ENCODE measurements at places on chromosomes 16 and 17.

- DNase-seq, result no peak
Observed at GRCh38 chr17:38539386-38539785, 66.4 kb downstream of the SRCIN1 start.

DNA sequence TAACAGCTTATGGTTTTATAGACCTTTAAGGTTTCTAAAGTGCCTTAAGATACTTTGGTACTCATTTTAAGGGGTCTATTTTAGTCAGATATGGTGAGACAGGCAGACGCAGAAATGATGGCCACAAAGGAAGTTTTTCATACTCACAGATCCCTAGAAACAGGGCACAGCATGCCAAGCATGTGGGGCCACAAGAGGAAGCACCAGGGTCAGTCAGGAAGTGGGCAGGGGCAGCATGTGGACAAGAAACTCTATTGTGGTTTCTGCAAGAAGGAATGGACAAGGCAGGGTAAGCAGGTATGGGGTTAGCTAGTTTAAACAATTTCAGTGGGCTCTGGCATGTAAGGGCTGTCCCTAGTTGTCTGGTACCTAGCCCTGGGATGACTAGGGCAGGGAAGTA is 8.5 kb downstream of the EFCAB3 start:
- DNase-seq, result no peak

DNA sequence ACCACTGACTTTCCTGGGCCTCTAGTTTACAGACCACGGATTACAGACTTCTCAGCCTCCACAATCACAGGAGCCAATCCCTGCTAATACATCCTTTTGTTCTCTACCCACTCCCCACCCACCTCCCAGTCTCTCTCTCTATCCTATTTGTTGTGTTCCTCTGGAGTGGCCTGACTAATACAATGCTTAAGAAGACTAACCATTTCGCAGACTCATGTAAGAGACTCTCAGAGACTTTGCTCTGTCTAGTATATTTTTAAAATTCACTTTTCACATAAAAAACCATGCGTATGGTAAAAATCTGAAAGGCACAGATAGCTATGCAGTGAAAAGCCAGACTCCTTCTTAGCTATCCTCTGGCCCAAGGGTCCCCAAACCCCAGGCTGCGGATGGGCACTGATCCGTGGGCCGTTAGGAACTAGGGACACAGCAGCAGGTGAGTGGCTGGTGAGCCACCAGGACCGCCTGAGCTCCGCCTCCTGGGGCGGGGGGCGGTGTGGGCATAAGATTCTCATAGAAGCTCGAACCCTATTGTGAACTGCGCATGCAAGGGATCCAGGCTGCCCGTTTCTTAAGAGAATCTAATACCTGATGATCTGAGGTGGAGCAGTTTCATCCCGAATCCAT is 7.6 kb downstream of the PIK3R6 start:
- DNase-seq, result no peak

- DNase-seq, result no peak
Observed at GRCh38 chr17:10815319-10815718, 11.4 kb upstream of the TMEM238L start.

DNA sequence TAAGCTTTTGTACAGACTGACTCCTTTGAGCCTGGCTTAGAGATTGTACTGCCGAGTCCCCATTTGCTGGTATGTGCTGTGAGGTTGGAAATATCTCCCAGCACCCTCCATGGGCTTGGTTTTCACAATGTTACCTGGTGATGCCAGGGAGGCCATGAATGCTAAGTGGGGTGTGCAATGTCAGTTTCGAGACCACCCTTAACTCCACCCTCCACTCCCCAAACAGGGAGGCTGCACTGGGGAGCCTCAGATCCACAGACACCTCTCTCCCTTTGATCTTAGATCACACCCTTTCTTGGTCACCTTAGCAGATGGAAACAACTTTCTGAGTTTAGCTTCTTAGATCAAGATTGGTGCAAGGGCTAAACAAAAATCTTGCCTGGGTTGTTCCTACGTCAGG is 28.6 kb upstream of the PIK3R6 start:
- no peak for DNase-seq

DNA sequence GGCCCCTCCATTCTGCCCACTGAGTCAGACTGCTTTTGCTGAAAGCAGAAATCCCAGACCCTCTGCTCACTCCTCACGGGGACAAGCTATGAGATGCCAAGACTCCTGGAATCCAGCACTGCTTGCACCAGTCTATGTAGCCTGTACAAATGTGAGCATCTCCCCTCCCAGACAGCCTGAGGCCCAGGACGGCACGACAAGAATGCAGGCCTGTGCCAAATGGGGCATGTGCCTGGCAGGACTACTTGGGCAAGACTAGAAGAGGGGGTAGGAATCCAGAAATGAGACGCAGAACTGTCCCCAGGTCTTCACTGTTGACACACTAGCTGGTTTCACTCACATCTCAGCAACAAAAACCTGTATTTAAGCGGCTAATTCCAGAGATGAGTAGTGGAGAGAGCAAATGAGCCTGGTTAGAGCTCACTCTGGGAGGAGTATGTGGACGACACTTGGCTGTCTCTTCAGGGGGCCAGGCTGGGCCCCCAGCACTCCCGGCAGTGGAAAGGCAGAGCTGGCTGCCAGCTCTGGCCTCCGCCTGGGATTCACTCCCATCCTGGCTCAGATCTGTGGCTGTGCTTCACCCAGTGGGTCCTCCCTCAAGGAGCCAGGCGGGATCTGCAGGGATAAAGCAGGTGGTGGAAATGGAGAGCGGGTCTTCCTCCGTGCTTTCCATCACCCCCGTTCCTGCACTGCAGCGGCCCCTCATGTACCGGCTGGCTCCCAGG is 2.9 kb upstream of the MYO1C start:
- DNase-seq, result no peak

DNA sequence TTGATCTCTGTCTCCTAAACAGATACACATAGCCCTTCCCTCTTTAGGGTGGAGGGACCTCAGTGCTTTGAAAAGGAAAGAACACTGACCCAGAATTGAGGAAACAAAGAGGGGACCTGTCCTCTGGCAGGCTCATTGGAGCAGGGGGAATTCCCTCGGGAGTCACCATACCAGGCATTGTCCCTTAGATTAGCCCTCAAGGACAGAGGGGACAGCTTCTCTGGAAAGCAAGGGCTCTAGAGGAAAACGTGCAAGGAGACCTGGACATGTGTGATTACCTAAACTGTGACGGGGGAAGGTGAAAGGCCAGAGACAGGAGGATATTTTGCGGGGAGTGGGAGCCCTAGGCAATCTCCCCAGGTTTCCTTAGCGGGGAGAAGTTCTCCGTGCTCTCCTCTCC is 7.6 kb upstream of the FZD2 start:
- no peak for DNase-seq
